ENCODE measurements at places on chromosomes 7 and 10.

GRCh38 chr10:116470768-116471415 is 43.2 kb downstream of the PNLIPRP3 start:
- no peak for DNase-seq

- no peak for DNase-seq
These were observed 190.5 kb upstream of the NRP1 start for GRCh38 chr10:33524966-33525365.

DNA sequence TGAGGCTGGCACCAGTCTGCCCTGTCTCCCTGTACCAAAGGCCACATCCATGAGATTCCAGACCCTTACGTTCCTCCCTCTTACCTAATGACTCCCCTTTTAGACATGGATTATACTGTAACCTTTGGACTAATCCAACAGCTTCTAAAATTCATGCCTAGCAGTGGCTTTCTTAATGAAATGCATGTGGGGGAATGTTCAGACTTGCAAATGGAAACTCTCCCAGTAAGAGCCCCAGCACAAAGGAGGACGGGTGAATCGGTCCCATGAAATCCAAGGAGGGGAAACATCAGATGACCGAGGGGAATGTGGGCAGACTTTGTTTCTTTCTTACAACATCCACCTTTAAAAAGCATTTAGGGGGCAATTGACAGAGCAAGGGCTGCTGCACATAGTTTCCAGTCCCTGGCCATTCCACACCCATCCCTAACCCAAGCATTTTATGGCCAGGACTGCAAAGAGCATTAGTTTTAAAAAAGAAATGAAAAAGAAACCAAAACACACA is 71.5 kb downstream of the COL13A1 start:
- DNase-seq, result no peak

DNA sequence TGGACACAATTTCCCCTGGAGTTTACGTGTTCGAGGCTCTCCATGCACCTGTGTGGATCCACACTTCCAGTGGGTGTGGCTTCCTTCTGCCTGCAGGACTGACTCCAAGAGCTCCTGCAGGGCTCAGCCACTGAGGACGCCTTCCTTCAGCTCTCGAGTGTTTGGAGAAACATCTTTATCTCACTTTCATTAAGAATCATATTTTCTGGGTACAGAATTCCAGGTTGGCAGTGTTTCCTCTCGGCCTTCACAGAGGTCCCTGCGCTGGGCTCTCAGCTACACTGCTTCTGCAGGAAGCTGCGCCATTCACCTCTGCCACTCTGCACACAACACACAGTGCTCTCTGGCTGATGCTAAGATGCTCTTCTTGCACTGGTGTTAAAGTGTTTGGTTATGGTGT is 69.9 kb upstream of the NKX6-2 start:
- no peak for DNase-seq

DNA sequence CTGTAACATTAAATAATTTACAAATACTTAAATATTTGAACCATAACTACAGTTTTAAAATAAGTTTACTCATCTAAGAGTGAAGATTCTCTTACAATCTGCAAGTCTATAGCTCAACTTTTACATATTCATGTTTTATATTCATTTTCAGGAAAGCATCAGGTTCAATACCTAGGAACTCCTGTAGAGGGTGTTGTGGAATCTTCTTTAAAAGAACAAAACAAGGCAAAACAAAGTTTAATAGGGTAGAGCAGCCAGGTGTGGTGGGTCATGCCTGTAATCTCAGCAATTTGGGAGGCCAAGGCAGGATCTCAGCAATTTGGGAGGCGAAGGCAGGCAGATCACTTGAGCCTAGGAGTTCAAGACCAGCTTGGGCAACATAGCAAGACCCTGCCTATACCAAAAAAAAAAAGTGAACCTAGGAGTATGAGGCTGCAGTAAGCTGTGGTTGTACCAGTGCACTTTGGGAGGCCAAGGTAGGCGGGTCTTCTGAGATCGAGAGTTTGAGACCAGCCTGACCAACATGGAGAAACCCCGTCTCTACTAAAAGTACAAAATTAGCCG is 45.1 kb downstream of the ST8SIA6 start:
- DNase-seq, result no peak

DNA sequence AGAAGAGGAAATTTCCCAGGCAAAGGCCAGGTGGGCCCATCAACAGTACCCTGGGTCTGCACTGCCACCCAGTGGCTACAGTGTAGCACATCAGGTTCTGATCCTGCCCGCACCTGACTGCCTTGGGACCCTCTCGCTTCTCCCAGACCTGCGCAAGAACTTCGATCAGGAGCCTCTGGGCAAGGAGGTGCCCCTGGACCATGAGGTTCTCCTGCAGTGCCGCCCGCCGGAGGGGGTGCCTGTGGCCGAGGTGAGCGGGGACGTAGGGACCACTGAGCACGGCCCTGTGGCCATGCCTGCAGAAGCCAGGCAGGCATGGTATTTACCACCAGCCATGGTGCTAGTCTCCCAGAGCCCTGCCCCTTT is 33.9 kb upstream of the SLC29A3 start:
- no peak for DNase-seq

DNA sequence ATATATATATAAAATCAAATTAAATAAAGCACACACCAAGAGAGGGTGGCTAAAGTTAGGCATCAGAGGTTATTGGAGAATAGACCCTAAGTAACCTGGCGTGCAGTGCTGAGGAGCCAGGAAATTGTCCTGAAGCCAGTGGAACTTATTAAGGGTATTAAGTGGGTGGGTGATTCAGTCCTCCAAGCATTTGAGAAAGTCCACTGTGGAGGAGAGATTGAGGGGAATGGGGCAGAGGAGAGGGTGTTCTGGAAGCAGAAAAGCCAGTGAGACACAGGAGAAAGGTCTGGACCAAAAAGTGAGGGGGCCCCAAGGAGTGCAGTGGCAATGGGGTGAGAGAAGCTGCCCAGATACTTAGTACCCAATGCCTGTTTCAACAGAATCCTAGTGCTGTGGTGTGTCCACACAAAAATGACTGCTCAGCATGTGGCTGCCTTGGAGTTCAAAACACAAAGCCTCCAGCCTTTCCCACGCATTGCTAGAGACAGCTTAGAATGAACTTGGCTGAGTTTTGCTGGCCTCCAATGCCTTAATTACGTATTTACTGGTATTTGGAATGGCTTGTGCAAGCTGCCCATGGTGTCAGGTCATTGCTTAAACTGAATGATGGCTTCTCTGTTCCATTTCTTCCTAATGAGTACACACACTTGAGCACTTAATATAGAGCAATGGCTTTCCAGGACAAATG is 44.9 kb upstream of the CHST15 start:
- no peak for DNase-seq

DNA sequence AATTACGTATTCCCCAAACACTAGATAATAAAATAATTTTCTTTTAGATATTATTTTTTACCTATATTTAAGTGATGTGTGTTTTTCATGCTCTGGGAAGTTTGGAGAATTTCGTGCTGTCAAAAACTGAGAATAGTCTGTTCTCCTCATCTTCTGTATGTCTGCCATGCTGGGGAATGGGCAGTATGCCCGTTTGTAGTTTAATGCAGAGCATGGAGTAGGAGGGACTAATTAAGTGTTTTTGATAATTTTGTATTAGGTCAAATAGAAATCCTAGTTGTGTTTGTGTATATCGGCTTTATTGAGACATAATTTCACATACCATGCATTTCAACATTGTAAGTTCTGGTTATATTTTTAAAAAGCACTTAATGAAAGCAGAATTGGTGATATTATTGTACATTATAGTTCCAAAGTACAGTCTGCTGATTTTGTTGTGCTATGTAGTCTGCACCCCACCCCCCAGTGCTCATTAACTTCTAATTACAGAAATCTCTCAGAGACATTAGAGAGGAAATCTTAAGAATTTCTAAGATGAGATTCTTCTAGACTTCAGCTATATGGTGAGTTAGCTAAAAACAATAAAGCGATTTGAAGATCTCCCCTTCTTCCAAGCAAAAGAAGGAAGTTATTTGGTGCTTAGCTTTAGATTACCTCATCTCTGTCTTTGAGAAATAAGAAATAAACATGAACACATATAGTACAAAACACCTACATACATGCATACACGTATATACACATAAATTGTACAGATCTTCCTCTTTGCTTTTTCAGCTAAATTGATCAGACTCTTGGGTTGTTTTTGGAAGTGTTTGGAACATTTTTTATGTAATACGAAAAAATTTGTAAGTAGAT is 22.2 kb downstream of the ZRANB1 start:
- DNase-seq, result no peak

GRCh38 chr10:45379891-45380540 is 6.0 kb downstream of the ALOX5 start:
- DNase-seq, result no peak

DNA sequence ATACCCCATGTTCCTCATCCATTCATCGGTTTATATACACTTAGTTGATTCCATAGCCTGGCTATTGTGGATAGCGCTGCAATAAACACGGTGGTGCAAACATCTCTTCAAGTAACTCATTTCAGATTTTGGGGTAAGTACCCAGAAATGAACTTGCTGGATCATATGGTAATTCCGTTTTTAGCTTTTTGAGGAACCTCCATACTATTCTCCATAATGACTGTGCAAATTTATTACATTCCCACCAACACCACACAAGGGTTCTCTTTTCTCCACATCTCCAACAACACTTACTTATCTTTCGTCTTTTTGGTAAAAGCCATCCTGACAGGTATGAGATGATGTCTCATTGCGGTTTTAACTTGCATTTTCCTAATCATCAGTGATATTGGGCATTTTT is 3.7 kb downstream of the NPFFR1 start:
- no peak for DNase-seq

GRCh38 chr10:110029450-110029849 is 21.7 kb downstream of the ADD3 start:
- DNase-seq, result no peak

GRCh38 chr7:50088463-50089129 is 4.5 kb downstream of the ZPBP start:
- no peak for DNase-seq

- no peak for DNase-seq
These were observed 465.1 kb downstream of the ATRNL1 start for GRCh38 chr10:115558252-115558651.

DNA sequence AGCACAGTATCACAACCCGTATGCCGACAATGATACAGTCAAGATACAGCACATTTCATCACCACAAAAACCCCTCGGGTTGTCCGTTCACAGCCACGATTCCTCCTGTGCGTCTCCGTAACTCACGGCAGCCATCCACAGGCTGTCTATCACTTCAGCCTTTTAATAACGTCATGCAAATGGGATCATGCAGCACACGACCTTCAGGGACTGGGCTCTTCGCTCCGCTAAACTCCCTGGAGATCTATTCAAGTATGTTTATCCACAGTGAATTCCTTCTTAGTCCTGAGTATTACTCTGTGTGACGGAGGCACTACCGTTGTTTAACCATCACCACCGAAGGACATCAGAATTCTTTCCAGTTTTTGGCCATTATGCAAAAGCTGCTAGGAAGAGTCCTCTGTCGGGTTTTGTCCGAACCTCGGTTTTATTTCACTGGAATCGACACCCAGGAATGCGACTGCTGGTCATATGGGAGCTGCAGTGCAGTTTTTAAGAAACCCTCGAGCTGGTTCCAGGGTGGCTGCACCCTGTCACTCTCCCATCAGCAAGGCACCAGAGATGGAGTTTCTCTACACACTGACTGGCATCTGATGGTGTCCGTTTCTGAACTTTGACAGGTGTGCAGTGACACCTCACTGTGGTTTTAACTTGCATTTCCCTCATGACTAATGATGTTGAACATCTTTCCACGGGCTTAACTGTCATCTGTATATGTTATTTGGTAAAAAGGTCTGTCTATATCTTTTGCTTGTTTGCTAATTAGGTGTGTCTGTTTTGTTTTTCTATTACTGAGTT is 193.6 kb downstream of the MAD1L1 start:
- no peak for DNase-seq

- DNase-seq, result no peak
These were observed 48.0 kb upstream of the DAGLB start for GRCh38 chr7:6495597-6496262.

GRCh38 chr10:70809726-70810125 is 6.0 kb upstream of the SGPL1 start:
- no peak for DNase-seq

DNA sequence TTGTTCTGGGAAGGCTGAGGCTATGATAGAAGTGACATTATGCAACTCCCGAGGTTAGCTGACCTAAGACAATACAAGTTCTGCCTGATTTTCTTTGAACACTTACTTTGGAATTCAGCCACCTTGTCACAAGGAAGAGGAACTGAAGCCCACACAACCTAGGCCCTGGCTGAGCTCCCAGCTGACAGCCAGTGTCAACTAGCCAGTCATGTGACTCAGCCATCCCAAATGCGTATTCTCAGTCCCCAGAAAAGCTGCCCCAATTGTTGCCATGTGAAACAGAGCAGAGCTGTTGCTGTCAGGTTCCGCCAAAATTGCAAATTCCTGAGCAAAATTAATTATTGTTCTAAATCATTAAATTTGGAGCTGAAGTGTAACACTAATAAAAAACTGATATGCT is 1010.0 kb downstream of the XPNPEP1 start:
- DNase-seq, result no peak

DNA sequence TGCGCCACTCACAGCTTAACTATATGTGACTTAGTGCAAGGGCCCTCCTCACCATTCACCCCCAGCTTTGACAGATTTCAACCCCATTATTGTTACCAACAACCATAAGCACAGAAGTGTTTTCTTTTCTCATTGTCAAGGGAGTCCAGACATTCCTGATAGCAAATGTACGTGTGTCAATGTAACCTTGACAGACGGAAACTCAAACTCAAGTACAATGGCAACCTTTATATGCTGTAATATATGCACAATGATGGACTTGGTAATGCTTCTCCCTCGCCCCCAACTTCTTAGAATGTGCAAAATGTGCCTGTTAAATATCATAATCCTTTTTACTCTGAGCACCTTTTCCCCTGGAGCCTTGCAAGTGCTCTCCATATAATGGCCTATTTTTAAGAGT is 34.7 kb downstream of the CYCS start:
- DNase-seq, result no peak

- DNase-seq, result no peak
These were observed 322.6 kb downstream of the TFEC start for GRCh38 chr7:115708013-115708341.

GRCh38 chr10:88913788-88914187 is 33.7 kb downstream of the STAMBPL1 start:
- no peak for DNase-seq

GRCh38 chr10:87053577-87054181 is 33.6 kb downstream of the FAM25A start:
- DNase-seq, result no peak

GRCh38 chr10:20874261-20874660 is 22.9 kb downstream of the NEBL start:
- DNase-seq, result no peak

DNA sequence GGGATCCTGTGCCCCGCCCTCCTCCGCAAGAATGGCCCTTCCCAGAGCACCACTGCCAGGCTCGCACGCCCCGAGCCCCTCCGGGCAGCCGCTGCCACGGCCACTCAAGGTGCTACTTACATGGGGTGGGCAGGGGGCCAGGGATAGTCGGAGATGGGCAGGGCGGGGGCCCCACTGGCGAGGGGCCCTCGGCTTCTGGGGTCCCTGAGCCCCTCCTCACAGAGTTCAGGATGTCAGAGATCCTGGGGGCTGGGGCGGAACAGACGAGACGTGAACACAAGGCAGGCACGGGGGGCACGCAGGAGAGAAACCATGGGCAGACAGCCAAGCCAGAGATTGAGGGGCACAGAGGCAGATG is 25.6 kb downstream of the YKT6 start:
- DNase-seq, result no peak
